Stimulated activated CD8-positive, alpha-beta memory T cell treated with anti-CD3 and anti-CD28 coated beads, Interleukin-2, amount 100 ng/mL, for 48 hours (primary cell): ENCODE measurements at places on chromosomes 6 and 20.

- no peak for DNase-seq
These were observed 325.5 kb upstream of the CITED2 start for GRCh38 chr6:139699911-139700310.

DNA sequence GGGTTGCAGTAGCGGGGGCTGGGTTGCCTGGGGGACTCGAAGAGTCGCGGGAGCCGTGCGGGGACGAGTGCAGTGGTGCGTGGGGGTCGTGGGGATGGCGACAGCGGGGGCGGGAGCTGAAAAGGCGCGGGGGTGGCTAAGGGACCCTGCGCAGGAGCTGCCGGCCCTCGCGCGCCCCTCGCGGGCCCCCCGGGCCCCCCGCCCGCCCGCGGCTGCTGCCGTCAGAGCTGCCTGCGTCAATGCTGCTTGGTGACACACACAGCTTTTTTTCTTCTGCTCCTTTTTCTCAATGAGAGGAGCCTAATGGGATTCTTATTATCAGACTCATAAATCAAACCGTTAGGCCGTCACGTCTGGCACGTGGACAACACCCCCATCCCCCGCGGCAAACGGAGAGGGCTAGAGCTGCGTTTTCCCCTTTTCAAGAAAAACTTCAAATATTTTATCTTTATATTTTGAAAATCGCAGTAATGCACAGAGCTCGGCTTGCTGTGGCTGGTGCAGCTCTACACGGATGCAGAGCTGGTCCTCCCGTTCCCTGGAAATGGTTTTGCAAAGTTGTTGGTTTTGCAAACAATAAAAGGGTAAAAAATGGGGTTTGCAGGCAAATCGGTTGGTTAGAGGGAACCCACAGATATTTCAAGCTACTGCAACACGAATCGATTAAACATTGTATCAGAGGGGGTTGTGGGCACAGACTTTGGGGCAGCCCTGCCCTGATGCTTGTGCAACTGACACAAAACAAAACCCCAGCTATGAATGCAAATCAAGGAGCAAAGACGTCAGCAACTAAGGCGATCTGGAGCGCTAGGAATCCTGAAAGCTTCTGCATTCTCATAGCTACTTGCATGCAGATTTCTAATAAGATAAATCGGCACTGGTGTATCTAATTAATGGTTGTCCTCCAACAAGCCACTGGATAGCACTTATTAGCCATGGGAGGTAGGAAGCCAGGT lies 161.4 kb downstream of the TBXT start:
- DNase-seq, result no peak

- no peak for DNase-seq
These were observed 60.5 kb downstream of the CD83 start for GRCh38 chr6:14178083-14178445.

- no peak for DNase-seq
These were observed 20.6 kb upstream of the FABP7 start for GRCh38 chr6:122758927-122759334.

DNA sequence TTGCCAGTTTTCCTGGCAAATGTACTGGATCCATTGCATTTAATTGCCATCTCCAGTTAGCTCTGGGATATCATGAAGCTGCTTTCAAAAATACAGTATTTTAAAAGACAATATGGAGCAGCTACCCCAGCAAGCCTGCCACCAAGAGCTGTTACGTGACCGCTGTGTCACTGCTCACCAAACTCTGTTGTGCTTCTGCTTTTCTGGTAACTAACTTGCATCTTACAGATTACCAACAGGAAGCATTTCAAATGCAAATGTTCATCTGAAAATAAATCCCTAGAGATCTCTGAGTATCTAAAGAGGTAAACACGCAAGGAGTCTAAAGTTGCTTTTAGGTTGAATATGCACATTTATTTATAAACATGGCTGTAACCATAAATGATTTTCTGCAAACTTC lies 1008.3 kb downstream of the KIF16B start:
- DNase-seq, result no peak

DNA sequence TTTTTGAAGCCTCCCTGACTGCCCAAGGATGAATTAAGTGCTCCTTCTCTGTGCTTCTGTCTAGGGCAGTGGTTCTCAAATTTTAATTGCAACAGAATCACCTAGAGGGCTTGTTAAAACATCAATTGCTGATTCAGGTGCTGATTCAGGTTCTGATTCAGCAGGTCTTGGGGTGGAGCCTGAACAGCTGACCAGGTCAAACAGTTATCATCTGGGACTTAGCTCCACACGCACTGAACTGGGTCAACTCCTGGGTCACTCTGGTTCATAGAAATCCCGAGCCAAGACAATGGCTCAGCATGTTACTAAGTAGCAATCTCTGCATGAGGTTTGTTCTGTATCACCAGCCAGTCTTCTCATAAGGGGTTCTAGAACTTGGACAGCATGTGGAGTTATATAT lies 192.3 kb downstream of the GJA1 start:
- no peak for DNase-seq

GRCh38 chr6:106160189-106160588 lies 74.1 kb downstream of the PRDM1 start:
- no peak for DNase-seq

- DNase-seq, result no peak
These were observed 2.5 kb upstream of the ADRM1 start for GRCh38 chr20:62300319-62300718.

- DNase-seq, result no peak
These were observed 5.5 kb upstream of the NPBWR2 start for GRCh38 chr20:64112691-64113443.

- no peak for DNase-seq
These were observed 34.3 kb upstream of the AGPAT4 start for GRCh38 chr6:161308075-161308655.

- no peak for DNase-seq
These were observed 2.0 kb downstream of the CD24 start for GRCh38 chr6:106972500-106972899.

- no peak for DNase-seq
These were observed 153.1 kb upstream of the RPS6KA2 start for GRCh38 chr6:166779963-166780683.

GRCh38 chr20:48106428-48106827 lies 321.1 kb upstream of the SULF2 start:
- DNase-seq, result no peak

GRCh38 chr6:1621070-1621701 lies 11.5 kb downstream of the FOXC1 start:
- no peak for DNase-seq

DNA sequence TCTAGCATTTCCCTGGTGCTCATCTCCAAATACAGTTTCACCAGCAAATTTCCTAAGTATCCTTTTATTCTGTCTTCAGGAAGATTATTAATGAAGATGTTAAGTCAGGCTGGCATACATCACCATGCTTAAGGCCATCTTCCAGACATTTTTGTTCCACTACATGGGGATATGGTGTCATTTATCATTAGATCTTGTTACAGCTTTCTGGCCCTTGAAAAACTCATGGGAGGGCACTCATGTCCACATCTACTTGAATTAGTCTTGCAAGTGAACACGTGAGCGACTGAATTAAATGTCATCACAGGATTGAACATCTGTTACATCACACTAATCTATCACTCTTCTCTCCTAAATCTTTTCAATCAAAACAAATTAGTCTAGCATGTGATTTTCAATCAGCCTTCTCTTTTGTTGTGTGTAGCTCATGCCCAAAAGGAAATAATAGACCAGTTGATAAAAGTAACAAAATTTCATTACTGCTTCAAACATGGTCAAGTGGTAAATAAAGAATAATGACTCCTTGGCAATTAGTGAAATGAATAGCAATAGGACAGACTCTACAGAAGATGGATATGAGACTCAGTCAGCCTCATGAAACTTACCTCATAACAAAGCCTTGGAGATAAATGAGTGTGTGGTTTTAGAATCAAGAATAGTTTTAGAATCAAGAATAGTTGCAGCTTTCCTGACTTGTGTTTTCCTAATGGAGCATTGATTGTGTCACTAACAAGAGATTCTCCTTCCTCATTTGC lies 80.5 kb downstream of the MTFR2 start:
- DNase-seq, result no peak

GRCh38 chr6:10403385-10404106 lies 11.3 kb downstream of the TFAP2A start:
- DNase-seq, result no peak

- no peak for DNase-seq
These were observed 9.3 kb upstream of the C2 start for GRCh38 chr6:31918069-31918720.

GRCh38 chr6:37481711-37482605 lies 17.7 kb downstream of the CCDC167 start:
- no peak for DNase-seq

DNA sequence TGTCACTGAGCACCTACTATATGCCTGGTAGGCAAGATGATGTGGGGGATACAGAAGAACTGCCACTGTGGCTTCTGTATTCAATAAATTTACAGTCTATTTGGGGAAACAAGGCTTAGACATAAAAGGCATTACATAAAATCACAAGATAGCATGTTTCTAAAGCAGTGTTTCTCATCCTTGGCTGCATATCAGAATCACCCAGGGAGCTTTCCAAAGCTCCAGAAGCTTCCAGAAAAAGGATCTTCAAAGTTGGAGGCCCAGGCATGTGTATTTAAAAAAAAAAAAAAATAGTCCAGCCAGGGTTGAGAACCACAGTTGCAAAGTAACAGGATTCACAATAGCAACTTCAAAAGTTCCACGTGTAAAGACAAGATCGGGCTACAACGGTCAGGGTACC lies 112.4 kb upstream of the SPACA1 start:
- no peak for DNase-seq

DNA sequence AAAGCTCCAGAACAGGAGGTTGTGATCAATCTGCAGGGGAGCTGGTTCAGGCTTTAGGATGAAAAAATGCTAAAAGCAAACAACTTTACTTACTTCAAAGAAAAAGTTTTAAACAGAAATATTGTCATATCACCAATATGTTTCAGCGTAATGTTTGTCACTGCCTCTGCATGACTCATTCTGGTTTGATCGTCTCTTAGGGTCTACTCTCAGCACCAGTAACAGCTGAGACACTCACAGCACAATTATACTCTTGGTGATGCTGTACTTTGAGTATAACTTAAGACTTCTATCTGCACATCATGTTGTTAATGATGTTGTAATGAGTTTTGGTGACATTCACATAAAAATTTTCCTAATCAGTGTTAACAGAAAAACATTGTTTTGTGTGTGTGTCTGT lies 665.4 kb downstream of the EPM2A start:
- DNase-seq, result no peak
